ENCODE measurements at places on chromosomes 6 and 20.

GRCh38 chr20:58688840-58689239, 3.8 kb upstream of the NPEPL1 start:
- DNase-seq, result peak; percentile 2

GRCh38 chr6:156601152-156602065, 175.8 kb upstream of the ARID1B start:
- no peak for DNase-seq

DNA sequence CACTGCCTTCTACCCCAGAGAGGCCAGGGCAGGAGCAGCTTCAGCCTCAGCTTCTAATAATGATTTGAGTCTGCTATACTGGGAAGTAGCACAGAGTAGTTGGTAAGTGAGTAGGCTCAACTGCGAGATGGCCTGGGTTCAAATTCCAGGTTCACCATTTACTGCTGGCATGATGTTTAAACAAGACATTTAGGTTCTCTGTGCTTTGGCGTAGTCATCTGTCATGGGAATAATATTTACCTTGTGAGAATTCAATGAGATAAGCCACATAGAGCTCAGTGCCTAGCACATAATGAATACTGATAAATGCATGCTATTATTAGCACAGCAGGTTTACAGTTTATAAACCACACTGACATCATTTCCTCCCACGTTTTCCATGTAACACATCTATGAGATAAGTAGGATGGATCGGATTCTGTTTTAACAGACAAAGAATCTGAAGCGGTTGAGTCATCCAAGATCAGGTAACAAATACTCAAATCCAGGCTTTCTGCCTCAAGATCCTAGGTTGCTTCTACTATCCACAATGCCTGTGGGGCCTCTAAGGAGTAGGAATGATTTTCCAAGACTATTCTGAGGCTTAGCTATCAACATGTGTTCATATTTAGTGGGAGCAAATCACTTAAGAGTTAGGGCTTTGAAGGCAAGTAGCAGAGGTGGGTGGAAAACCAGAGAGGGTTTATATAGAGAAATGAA, 72.9 kb upstream of the DTNBP1 start:
- DNase-seq, result peak; percentile 40

DNA sequence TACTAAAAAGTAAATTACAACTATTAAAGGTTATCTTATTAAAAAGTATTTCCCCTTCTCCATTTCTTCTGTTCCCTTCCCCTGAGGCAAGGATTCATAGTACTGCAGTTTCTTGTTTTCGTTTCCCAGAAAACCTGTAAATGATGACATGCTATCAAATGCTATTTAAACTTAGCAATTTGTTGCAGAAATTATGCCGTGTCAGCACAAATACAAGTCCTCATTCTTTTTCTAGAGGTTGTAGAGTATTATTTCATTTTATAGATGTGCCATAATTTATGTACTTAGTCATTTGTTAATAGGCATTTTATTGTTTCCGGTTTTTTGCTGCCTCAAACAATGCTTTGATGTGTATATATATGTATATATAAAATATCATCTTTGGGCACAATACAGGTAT, 268.4 kb downstream of the PLCB1 start:
- no peak for DNase-seq

- DNase-seq, result no peak
Measured at GRCh38 chr6:166206510-166207283, 39.0 kb upstream of the TBXT start.

DNA sequence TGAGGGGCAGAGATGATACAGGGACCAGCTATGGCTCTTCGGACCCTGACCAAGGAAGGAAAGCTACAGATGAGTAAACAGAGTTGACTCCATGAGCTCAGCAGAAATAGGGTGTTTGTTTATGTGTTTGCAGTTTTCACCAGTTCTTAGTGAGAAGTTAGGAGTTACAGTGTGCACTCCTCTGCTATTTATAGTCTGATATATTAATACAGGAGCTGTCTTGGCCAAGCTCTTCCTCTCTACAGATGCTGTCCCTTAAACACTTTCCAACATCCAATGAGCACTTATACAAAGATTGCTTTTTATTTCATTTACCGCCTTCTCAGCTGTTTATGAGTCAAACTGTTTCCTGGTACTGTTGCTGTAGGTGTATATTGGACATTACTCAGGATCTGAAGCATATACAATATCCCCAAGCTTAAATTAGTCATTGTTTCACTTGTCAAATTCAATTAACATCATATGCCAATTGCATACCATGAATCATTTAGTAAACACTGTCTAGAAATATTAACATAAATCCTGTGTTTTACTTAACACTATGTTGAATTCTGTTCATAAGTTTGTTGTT, 618.0 kb downstream of the PRKN start:
- DNase-seq, result no peak

GRCh38 chr6:160129881-160130615, 8.4 kb downstream of the SLC22A1 start:
- DNase-seq, result peak; percentile 15

DNA sequence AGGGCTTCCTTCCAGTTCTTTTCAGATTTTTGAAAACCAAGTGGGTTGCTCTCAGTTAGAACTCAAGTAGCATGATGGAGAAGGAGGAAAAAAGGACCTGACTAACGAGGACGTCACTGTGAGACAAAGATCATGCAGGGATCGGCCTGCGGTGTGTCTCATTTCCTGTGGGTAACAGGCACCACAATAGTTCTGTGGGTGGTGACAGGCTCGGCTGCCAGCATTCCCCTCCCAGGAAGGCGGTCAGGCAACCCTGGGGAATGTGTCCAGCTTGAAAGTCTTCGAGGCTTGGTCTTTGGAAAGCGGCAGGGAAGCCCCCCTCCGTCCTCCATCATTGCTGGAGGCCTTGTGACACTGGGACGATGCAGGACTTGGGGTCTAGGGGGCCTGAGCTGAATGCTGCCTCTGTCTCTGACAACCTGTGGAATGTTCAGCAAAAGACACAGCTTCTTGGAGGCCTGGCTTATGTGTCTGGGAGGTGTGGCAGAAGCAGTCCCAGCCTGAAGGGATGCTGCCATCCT, 121.0 kb downstream of the BCAS1 start:
- peak; percentile 77 for DNase-seq

- no peak for DNase-seq
Measured at GRCh38 chr20:855466-856360, 22.2 kb downstream of the FAM110A start.

DNA sequence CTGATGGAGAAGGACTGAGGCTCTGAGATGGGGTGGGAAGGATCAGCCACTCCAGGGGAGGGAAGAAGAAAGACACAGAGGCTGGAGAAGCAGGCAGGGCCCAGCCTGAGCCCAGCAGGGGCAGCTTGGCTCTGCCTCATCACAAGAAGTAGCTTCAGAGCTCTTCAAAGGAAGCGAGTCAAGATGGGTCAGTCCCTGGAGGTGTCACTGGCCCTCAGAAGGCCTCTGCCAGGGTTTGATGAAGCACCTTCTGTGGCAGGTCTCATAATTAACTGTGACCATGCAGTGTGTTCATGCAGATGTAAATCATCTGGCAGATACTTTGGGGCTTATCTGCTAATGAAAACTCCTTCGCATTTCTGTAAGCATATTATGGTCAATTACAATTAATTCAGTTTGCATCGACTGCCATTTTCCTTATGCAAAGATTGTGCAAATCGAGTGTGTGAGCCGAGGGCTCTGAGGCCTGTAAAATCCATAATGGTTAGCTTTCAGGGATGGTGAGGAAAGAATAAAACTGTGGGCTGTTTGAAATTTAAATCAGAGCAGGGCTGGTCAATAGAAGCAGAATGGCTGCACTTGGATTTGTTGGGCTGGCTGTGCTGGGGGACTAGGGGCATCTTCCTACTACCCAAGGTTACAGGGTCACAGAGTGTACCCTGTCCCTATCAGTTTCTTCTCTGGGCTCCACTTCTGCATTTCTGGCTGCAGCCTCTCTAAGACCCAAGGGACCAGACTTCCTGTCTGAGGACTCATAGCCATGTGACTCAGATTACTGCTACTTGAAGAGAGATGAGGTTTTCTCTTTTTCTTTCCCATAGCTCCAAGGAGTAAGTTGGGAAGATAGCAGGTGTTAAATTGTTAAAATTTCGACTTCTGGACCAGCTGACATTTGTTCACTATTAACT, 376.6 kb downstream of the DHX35 start:
- no peak for DNase-seq

GRCh38 chr20:58585753-58586540, 65.1 kb upstream of the STX16 start:
- DNase-seq, result no peak

Data from activated T-cell treated with anti-CD3 and anti-CD28 coated beads, Interleukin-2, amount 50 U/mL, for 48 hours (primary cell).